Stimulated activated CD8-positive, alpha-beta memory T cell treated with anti-CD3 and anti-CD28 coated beads, Interleukin-4, amount 100 ng/mL, for 48 hours (primary cell): ENCODE measurements at places on chromosomes 4 and X.
A peak's percentile ranks its signal among the peaks of the same experiment; 100 is the strongest.

DNA sequence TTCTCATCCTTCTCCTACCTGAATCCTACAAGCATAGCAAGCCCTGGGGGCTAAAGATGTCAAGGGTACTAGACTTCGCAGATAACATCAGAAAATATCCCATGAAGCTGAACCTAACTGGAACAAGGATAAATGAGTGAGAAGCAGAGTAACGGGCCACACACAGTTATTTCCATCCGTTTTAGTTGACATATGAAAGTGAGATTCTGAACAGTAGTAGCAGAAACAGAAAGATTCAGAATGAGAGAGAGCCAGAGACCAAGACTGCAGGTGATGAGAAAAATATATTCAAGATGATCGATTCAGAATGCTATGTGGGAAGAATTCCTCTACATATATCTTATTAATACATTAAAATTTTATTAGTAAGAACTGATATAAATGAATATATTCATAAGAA is 165.1 kb downstream of the TSPAN5 start:
- DNase-seq = no peak

GRCh38 chr4:185115827-185116232 is 27.2 kb upstream of the SLC25A4 start:
- DNase-seq = no peak

DNA sequence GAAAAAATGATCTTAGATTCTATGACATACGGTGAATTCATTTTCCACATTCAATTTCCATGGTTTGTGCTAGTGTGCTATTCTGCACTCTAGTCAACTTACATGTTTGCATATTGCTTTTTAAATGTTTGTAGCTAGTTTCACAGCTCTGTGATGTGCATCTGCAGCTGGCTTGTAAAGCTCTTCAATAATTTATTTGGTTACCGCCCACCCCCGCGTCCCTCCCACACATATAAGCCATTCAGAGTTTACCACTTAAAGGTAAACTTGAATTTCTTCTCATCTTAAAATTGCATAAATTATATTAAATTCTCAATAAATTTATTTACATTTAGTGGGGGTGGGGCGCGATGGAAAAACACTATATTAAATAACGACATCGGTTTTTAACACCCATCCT is 291 bp upstream of the NBDY start:
- peak; percentile 25 for DNase-seq

DNA sequence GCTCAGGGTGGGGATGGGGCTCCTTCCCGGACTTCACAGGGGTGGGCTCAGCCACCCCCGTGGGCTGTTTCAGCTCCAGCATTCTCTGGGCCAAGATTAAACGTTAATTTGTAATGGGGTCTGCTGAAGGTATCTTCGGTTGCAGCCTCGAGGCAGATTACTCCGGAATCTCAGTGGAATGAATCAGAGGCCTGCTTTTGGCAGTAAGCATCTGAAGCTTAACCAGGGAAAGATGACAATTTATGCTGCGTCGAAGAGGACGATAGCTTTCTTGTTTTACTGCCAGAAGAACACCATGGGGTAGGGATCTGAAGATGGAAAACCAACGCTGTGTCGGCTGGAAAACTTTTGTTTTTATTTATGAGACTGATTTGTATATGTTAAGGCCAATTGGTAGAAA is 129.2 kb upstream of the MSX1 start:
- no peak for DNase-seq

DNA sequence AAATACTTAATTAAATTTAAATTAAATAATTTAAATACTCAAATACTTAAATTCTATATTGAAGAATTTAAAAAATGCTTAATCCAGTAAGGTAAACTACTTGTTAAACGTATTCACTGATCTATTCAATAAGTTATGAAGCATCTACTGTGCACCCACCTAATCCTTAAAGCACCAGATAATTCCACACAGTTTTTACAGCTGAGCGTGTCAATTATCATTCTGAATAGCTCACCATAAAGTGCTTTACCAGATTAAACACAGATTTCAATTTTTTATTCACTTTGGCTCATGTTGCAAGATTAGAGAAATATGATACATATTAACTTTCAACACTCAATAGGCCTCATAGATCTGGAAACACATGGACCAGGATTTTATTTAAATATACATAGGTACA is 79.2 kb upstream of the DDIT4L start:
- DNase-seq = no peak

DNA sequence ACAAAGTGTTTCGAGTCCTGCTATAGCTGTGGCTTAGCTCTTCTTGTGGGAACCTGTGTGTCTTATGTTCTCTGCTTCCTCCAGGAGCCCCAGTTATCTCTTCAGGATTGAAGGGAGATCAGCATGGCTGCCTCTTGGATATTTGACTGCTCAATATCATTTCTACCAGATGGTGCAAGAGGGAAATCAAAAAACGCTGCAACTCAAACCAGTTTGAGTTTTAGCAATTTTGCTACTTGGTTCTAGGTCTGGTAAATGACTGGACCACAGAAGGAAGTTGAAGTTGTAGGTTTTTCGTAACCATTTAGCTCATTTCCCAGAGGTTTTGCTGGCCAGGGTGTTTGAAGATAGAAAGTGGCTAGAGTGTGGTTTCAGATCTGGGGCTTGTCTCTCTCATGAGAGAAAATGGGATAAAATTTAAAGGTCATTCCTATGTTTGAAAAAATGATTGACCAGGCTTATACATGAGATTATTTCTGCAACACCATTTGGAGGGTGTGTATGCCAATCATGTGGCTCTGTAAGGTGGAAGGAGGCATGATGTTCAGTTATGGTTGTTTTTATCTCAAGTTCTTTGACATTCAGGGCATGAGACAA is 210.4 kb downstream of the SPRY1 start:
- no peak for DNase-seq
